ENCODE measurements at places on chromosomes 13 and 19.

- no peak for DNase-seq
These were observed 62.3 kb downstream of the CCDC70 start for GRCh38 chr13:51923983-51924539.

DNA sequence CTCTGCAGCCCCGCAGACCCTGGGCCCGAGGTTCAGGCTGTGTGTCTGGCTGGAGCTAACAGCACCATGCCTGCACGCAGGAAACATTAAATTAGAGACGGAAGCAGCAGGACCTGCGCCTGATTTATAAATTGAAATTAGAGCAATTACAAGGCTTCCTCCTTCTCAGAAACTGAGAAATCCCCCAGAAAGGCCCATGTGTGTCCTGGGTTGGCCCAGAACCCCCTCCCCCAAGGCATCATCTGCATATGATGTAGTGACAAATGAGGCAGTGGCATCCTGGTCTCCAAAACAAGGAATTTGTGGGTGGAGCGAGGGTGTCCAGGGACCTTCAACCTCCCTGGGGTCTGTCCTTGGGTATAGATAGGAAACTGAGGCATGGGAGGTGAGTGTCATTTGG lies 27.2 kb upstream of the SEMA6B start:
- no peak for DNase-seq

GRCh38 chr13:22846551-22846950 lies 334.2 kb upstream of the SGCG start:
- DNase-seq = no peak

GRCh38 chr13:48567515-48568369 lies 34.9 kb upstream of the RCBTB2 start:
- DNase-seq = no peak

- DNase-seq = no peak
These were observed 3.0 kb downstream of the POU4F1 start for GRCh38 chr13:78600280-78600883.

DNA sequence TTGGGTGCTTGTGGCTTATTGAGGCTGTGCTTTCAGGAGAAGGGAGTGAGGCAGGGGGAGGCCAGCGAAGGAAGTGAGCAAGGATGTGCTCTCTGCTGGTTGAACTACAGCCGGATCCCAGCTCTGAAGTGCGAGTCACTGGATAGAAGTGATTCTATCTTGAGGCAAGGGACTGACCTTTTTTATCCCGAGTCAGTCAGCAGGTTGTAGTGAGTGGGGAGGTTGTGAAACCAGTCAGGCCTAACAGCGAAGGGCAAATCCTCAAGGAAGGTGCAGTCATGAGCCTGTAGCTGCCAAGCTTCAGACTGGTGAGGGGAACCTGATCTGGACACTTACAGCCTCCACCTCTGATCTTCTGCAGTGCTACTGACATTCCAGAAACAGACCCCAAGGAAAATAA lies 18.6 kb downstream of the SCEL start:
- DNase-seq = no peak

GRCh38 chr19:15871570-15871969 lies 26.3 kb downstream of the CYP4F2 start:
- DNase-seq = no peak

- DNase-seq = no peak
These were observed 21.1 kb downstream of the CLEC17A start for GRCh38 chr19:14603990-14604387.

DNA sequence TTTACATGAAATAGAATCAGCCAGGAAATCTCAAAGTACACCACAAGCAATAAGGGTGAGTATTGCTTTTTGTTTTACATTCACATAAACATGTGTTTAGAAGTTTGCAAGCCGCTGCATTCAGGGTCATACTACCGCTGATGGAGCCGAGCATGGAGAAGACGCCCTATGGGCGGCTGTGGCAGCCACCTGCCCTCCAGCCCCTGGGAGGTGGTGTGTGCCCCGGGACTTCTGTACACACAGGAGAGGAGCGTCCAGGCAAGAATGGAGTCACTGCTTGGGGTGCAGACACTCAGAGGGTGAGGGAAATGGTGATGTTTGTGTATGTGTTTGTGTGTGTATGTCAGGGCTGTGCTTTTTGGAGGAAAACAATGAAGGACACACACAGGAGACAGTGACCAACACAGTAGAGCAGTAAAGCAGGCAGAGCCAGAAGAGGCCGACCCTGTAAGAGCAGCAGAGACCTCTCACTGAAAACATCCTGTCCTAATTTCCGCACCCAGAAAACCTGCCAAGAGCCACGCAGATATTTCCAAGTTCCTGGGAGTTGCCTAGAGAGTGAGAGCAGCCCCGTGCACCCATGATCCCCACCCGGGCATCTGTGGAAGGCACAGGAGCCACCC lies 108.1 kb upstream of the GJB6 start:
- DNase-seq = no peak

DNA sequence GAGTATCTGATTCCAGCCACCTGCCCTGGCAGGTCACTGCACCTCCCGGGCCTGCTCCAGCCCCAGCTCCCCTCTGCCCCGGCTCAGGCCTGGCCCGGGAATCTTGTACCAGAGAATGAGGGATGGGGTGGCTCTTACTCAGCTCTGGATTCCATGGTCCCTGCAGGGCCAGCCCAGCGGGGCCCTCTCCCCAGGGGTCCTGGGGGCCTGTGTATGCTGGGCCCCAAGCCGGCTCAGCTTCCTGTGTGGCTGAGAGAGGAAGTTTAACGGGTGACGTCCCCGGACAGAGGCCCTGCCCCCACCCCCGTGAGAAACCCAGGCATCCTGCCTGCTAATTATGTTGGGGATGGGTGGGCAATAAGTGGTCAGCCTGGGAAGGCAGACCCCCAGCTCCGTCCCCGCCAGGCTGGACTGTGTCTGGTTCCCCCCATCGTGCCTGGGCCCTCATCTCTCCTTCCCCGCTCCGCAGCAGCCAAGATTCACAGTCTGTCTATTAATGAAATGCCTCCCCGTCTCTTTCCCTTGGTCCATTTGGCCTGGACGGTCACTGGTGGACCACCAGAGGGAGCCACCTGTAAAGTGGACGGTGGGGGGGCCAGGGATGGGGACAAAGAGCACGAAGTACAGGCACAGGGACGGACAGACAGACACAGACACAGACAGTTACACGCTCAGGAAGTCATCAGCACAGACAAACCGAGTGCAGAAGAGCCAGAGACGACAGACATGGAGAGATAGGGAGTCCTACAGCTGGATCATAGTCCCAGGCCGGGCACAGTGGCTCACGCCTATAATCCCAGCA lies at the start of gene DENND1C:
DENND1C (minus strand) TSS at position 247 of the 802 bp plus-strand sequence; CDS start at position 155, 92 bp downstream.
- no peak for DNase-seq

DNA sequence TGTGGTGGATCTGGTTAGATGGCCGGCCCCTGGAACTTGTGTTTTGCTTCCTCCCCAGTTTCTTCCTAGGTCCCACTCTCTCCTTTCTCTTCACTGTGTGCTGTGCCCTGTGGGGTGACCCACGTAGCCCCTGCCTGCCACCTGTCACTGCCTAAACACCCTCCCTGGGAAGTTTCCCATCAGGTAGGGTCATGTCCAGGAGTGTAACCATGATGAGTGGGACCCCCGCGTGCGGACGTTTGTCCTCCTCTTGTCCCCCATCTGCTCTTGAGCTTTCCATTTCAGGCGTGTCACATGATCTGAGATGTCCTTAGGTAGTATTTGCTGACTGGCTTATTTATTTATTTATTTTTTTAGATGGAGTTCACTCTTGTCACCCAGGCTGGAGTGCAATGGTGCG lies 61.3 kb downstream of the ARHGEF7 start:
- no peak for DNase-seq
